Activated CD4-positive, alpha-beta T cell treated with anti-CD3 and anti-CD28 coated beads for 4 hours (primary cell): ENCODE measurements at places on chromosomes 4 and X.
A peak's percentile ranks its signal among the peaks of the same experiment; 100 is the strongest.

- no peak for DNase-seq
Measured at GRCh38 chr4:71691416-71692073, 92.3 kb downstream of the GC start.

DNA sequence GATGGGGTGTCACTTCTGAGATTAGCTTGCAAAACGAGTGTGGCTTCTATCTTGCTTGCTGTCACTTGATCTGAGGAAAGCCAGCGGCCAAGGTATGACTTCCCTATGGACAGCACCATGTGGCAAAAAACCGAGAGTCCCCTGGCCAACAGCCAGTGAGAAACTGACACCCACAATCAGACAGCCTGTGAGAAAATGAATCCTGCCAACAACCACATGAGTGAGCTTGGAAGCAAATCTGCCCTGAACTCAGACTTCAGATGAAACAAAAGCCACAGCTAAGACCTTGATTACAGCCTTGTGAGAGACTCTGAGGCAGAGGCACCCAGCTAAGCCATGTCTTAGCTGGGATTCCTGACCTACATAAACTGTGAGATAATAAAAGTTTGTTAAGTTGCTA is 45.5 kb downstream of the PPP1R2C start:
- no peak for DNase-seq

DNA sequence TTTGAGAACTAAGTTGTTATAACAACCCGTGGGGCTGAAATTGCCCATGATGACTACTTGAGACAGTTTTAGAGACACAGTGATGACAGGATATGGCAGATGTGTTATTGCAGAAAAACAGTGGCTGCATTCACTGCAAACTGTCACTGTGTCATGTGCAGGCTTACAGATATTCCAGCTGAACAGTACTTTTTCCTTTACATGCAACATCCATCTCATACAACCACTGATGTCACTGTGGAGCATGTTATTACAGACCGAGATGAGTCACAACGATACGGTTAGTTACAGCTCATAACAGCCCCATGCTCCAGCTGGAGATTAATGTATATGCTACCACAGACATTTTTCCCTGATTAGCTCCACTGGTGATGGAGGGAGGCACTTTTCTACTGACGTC is 207.4 kb downstream of the TMA16 start:
- no peak for DNase-seq

DNA sequence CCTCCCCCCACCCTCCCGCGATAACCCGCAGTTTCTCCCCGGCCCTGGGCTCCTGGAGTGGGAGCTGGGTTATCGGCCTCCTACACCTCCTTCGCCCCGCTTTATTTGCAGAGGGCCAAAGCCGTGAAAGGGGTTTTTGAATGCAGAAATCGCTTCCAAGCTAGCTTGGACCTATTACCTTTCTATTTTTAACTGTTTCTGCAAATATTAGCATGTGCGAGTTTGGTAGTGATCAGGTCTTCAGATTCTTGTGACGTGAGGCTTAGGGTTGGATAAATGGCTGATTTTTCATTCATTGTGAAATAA is 1.3 kb downstream of the USP9X start:
- no peak for DNase-seq

DNA sequence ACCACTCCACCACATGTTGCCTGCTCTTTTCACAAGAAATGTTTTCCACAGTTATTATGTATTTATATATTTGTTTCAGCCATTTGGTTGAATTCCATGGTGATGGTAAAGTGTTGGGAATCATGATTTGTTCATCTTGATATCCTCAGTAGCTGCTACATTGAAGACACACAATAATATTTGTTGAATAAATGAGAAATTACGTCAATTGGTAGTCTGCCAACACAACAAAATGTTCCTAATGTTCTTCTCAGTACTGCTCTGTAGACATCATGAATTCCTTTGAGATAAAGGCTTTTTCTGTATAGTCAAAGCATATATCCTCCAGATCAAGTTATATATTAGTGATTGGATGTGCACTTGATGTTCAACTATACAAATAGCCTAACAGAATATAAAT is 29.5 kb downstream of the CXXC4 start:
- DNase-seq = no peak

GRCh38 chr4:3736806-3737205 is 29.4 kb upstream of the ADRA2C start:
- no peak for DNase-seq

DNA sequence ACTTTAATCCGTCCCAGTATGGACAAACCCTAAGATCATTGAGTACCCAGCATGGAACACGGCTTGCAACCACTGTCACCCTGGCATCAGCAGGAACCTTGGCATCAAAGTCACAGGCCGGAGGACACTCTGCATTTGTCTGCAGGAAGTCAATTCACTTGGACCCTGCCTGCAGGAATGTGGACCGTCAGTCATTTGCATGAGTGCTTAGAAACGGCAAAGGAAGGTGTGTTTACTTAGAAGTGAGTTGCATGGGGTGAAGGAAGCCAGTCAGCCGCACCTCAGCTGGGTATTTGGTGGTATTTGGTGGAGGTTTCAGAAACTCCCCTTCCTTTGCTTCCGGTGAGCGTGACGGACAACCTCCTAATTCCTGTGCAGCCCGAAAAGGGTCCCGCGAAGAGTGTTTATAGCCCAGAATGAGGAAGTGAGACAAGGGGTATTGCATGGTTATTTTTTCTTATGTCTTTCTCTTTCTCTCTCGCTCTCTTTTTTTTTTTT is 15.5 kb downstream of the P2RY8 start:
- peak; percentile 26 for DNase-seq

- DNase-seq = no peak
Measured at GRCh38 chr4:94451051-94451694, 569 bp upstream of the PDLIM5 start.

GRCh38 chr4:163344147-163345125 is 744 bp downstream of the NPY5R start:
- no peak for DNase-seq
